Muscle of back (tissue), 13 donors: ENCODE measurements at places on chromosomes 1 and 21.

DNA sequence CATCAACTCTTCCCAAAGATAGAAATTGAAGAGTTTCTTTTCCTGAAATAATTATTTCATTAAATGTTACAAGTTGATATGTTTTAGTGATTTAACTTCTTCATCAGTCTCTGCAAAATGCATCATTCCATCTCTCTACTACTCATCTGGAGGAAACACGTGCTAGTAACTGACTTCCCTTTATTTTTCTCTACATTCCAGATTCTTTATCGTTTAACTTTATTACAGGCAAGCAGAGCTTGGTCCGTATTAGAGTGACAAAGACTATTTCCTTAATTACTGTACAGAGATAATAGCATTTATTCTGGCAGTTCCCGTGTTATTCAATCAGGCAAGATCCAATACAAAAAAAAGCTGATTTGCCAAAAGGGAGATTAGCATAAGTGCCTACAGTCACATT lies 88.6 kb downstream of the TM2D1 start:
- DNase-seq, result no peak

- DNase-seq, result no peak
Observed at GRCh38 chr1:111553196-111553595, 49.8 kb upstream of the ADORA3 start.

DNA sequence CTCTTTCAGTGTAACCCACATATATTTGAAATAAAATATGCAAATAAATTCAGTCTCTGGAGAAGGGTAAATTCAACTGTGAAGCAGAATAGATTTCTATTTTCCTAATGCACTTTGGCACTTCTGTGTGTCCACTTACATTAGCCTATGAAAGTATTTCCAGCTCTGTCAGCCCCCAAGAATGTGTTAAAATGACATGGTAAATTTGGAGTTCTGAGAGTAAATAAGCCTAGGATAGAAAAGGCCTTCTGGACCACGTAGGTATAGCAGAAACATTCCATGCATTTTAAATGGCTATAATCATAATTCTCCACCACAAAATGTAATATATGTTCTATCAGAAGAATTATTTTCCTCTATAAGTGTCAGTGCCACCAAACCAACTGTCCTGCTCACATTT lies 276.2 kb downstream of the NEGR1 start:
- DNase-seq, result no peak

GRCh38 chr1:56202796-56203492 lies 376.4 kb downstream of the PLPP3 start:
- no peak for DNase-seq
